NCI-H446 (cell line): ENCODE measurements at places on chromosomes 11 and 22.

- no peak for DNase-seq
Measured at GRCh38 chr22:46681010-46681409, 57.0 kb downstream of the CERK start.

DNA sequence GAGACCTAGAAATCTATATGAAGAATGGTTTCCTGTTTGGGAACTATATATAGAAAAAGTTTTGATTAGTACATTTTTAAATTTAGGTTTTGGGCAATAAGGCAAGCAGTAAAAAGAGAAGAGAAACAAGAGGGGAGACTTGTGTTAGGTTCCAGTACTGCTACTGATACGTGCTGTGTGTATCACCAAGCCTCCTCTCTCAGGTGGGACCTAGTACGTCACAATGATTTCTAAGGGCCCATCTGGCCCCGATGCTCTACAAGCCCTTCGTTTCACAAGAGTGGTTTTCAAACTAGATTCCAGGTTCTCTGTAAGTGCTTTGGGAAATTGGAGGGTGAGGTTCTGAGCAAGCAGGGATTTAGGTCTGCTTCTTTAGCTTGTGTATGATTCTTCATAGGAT lies 39.2 kb downstream of the USP35 start:
- DNase-seq, result no peak

- no peak for DNase-seq
Measured at GRCh38 chr11:5500393-5500801, 9.4 kb downstream of the UBQLN3 start.

DNA sequence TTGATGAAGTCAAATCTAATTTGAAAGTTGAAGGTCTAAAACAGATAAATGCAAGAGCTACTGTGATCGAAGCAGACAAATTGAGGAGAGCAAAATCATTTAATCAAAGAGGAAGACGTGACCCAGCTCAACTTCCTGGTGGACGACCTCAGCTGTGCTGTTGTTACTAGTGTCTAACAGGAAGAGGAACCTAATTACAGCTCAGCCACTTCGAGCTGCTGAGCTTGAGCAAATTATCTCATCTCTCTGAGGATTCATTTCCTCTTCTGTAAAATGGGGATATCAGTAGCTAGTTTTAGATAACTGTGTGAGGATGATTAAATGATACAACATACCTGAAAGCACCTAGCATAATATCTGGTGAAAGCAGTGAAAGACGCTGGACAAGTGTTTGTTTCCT lies 48.6 kb upstream of the OLFML1 start:
- DNase-seq, result no peak

GRCh38 chr22:45726081-45726480 lies 54.4 kb downstream of the ATXN10 start:
- no peak for DNase-seq

DNA sequence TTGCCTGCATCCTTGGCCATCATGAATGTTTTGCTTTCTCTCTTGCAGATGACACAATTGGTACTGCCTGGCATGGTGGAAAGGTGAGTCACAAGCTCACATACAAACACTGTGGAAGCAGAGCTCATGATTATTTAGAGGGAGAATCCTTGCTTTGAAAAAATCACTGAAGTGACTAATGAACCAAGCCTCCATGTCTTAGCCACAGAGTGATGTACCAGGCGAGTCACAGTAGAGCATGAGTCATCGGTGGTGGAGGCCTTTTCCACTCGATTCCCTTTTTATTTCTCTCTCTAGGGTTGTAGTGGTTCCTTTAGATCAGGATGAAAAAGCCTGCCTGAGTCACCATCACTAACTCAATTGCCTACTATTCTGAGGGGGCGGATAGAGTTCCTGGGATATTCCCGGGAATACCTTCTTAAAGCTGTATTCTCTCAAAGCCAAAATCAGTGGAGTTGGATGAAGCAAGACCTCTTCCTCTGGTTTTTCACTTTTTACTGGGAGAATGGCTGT lies 49.6 kb upstream of the ALKBH3 start:
- no peak for DNase-seq

DNA sequence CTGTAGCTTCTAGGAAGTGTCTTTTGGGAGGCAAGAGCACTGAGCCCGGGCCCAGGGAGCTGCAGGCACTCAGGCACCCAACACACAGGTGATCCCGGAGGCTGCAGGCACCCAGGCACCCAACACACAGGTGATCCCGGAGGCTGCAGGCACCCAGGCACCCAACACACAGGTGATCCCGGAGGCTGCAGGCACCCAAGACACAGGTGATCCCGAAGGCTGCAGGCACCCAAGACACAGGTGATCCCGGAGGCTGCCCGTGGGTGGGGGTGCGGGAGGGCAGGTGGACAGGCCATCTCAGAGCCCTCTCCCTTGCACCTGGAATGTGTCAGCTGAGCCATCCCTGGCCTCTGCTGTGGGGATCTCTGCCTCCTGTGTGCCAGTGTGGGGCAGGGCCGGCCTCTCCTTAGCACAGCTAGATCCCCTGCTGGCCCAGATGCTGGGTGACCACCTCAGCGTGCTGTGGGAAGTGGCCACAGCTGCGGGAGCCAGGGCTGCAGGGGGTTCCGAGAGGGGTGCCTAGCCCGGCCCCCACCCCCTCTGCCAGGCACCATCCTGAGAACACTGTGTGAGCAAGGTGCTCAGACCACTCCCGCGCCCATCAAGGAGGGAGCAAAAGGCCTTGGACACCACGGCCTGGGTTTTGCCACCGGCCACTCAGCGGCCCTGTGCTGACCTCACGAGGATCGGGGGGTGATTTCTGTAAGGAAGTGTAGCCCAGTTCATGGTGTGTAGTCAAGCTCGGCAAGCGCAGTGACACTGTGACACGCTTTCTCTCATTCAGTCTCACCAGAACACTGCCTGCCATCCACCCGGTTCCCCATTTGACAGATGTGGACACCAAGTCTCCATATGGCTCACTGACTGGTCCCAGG lies 14.2 kb downstream of the MRGPRG start:
- no peak for DNase-seq

GRCh38 chr11:44165432-44165831 lies 70.0 kb downstream of the EXT2 start:
- no peak for DNase-seq

GRCh38 chr11:46290598-46291309 lies 13.3 kb downstream of the CREB3L1 start:
- DNase-seq, result peak; percentile 42

GRCh38 chr22:29723766-29724165 lies 4.0 kb downstream of the CABP7 start:
- DNase-seq, result no peak

GRCh38 chr11:10412266-10412665 lies 42.8 kb upstream of the AMPD3 start:
- no peak for DNase-seq

- no peak for DNase-seq
Measured at GRCh38 chr11:12234221-12234620, 123.8 kb downstream of the MICAL2 start.

DNA sequence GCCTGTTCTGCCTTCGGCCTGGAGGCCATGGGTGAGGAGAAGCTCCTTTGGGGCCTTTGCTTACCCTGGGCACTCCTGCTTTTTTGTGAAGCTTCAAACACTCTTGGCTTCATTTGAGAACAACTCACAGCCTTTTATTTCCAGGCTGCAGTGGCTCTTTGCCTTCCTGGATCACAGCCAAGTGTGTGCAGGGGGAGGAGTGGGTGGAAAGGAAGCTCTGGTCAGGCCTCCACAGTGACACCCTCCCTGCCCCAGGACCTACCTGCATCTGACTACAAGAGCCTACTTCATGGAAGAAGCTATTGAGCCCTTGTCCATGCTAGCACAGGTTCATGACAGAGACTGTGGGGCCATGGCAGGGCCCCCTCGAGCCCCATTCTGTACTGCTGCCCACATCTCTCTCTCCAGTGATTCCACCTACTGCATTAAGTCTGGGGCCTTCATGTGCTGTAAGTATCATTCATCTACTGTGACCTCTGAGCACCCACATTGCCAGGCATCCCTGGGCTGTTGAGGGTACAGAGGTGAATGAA lies 52.3 kb downstream of the GAB4 start:
- no peak for DNase-seq

DNA sequence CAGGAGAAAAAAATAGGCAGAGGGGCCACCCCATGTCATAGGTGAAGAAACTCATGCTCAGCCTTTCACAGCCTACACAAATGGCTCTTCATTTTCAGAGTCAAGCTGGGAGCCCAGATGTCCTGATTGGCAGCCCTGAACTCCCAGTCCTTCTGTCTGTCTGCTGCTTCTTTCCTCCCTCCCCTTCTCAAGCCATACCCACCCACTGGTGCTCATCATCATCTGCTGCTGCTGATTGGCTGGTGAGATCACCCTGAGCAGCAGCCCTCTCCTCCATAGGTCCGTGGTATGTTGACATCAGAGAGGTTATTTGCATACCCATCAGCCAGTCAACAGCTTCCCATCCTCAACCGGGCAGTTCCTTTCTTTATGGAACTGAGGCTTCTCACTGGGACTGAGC lies 46.1 kb upstream of the PRDM11 start:
- DNase-seq, result peak; percentile 88

GRCh38 chr11:63551889-63552266 lies 11.3 kb downstream of the PLAAT2 start:
- DNase-seq, result no peak

- DNase-seq, result no peak
Measured at GRCh38 chr22:26550498-26551033, 38.3 kb upstream of the TFIP11 start.

DNA sequence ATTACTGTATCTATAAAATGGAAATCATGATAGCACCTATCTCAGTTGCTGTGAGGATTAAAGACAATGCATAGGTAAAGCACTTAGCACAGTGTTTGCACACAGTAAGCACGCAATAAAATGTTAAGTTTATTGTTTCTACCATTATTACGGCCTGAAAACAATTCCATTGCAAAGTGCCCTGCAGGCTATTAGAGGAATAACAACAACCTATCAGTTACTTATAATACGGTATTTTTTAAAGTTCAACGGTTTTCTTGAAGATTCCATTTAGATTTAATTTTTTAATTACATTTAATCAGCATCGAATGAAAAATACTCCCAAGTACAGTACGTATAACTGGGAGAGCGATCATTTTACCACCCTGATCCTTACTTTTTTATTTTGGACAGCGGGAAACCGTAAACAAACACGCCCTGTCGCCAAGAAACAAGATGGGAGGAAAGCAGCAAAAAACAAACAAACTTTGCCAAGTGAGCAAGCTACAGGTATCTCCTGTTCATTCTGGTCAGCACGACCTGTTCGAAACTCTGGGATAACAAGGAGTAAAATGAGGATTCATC lies 893 bp downstream of the SLC36A4 start:
- DNase-seq, result no peak

- DNase-seq, result no peak
Measured at GRCh38 chr22:36107436-36107835, 53.1 kb downstream of the APOL3 start.

GRCh38 chr11:21254790-21255189 lies 585.4 kb downstream of the NELL1 start:
- no peak for DNase-seq

GRCh38 chr11:686451-687243 lies 8.4 kb downstream of the DEAF1 start:
- DNase-seq, result no peak

DNA sequence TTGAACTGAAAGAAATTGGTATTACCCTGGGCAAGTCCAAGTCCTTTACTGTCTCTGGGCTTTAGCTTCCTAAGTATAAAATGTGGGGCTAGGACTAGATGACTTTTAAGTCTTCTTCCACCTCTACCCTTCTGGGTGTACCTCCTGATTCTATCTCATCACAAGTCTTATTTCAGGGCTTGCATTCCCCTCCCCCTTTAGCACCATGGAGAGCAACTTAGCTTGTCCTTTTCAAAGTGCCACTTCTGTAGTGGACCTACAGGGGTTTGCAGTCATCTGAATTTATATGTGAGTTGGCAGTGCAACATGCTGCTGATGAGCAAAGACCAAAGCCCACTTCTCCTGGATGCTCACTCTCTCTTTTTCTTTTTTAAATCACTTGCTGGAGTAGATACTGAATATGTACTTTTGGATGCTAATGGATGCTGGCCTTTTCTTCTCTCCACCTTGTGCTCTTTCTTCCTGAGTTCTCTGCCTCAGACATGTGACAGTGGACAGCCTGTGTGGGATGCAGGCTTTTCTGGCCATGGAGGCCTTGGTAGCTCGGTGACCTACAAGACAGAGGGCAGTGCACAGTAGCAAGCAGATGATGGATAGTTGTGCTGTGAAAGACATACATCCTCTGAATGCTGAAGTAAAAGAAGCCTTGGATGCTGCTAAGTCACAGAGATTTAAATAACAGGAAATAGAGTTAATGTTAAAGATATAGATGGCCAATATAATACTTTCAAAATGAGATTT lies 185.0 kb downstream of the NELL1 start:
- no peak for DNase-seq

- no peak for DNase-seq
Measured at GRCh38 chr11:134277183-134278001, 1.2 kb downstream of the GLB1L3 start.

- DNase-seq, result peak; percentile 45
Measured at GRCh38 chr11:112903340-112903739, 57.9 kb upstream of the NCAM1 start.

GRCh38 chr11:41446566-41446965 lies 12.9 kb downstream of the LRRC4C start:
- DNase-seq, result no peak

GRCh38 chr22:28025333-28025732 lies 106.3 kb upstream of the PITPNB start:
- DNase-seq, result no peak

DNA sequence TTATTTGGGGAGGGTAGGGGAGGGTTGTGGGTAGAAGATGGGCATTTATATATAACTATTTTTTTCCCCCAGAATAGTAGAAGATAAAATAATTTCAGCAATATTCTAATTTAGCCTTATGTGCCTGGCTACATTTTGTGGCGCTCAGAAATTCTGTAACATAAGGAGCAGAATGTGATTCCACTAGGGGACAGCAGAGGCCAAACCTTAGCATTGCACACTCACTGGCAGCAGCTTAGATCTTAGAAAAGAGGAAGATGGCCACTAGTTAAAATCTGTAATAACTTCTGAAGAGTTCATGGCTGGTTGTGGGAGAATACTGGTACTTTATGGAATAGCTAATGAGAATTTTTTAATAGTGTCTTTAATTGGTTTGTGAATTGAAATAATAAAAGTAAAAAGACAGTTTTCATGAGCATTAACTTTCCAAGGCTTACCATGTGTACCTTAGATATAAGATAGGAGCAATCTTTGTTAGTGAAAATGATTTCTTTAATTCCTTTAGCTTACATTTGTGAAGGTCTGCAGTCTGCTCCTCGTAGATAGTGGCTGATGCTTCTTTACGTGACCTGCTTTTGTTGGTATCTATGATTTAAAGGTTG lies 33.1 kb downstream of the DDX10 start:
- peak; percentile 66 for DNase-seq

GRCh38 chr11:62140304-62141110 lies 16.7 kb downstream of the INCENP start:
- DNase-seq, result no peak

DNA sequence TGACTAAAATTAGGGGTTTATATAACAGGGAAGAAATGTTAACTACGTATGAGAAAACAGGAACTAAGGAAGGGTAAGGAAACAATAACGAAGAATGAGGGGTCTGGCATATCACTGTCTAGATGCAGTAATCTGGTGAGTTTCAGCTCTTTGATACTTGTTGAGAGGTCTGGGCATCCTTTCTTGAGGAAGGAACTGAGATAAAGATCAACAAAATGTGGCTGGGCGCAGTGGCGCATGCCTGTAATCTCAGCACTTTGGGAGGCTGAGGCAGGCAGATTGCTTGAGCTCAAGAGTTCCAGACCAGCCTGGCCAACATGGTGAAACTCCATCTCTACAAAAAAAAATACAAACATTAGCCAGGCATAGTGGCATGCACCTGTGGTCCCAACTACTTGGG lies 2.7 kb downstream of the DCDC1 start:
- no peak for DNase-seq

- DNase-seq, result no peak
Measured at GRCh38 chr22:23221351-23221804, 41.1 kb downstream of the BCR start.

GRCh38 chr22:44369293-44369661 lies 56.5 kb upstream of the SHISAL1 start:
- DNase-seq, result no peak
